Vagina (tissue), 2 donors: ENCODE measurements at places on chromosomes 1 and 21.

GRCh38 chr1:29590583-29591565 lies 354.6 kb downstream of the PTPRU start:
- no peaks in the 10 kb centered on the region for H3K4me1 ChIP-seq
- H3K36me3 ChIP-seq = no peaks in the 10 kb centered on the region
- DNase-seq = peak; percentile 28
- H3K27ac ChIP-seq = no peak overlapping the region
- H3K27me3 ChIP-seq = no peaks in the 10 kb centered on the region
- no peak overlapping the region for H3K4me3 ChIP-seq

DNA sequence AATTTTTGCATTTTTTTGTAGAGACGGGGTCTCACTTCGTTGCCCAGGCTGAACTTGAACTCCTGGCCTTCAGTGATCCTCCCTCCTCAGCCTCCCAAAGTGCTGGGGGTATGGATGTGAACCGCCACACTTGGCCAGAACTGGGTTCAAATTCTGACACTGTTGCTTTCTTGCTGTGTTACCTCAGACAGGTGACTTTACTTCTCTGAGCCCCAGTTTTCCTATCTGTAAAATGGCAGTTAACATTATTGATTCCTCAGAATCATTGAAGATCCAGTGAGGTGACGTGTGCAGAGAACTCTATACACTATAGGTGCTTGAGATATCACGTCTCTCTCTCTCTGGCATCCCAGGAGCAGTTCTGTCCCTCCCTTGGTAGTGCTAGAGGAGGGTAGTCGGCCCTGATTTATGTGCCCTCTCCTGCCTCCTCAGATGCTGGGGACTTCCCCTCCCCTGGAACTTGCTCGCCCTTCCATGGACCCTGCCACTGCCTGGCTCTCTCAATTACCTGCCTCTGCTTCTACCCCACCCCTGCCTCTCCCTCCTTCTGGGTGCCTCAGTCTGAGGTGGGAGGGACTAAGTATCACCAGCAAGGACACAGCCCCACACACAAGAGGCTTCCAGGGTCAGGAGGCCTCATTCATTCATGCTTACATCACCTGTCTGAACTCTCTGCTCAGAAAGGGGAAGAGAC lies 2.8 kb upstream of the HPCA start:
- peaks cover 8% of the 10 kb centered on the region for H3K27me3 ChIP-seq
- H3K4me3 ChIP-seq = no peak overlapping the region
- H3K4me1 ChIP-seq = peaks cover 12% of the 10 kb centered on the region
- no peaks in the 10 kb centered on the region for H3K36me3 ChIP-seq
- no peak overlapping the region for H3K27ac ChIP-seq

GRCh38 chr1:26961826-26962225 lies 1.6 kb upstream of the KDF1 start:
- H3K36me3 ChIP-seq = no peaks in the 10 kb centered on the region
- no peak overlapping the region for H3K4me3 ChIP-seq
- H3K27me3 ChIP-seq = peaks cover 10% of the 10 kb centered on the region
- H3K4me1 ChIP-seq = peaks cover 12% of the 10 kb centered on the region
- no peak for DNase-seq
- H3K27ac ChIP-seq = no peak overlapping the region

DNA sequence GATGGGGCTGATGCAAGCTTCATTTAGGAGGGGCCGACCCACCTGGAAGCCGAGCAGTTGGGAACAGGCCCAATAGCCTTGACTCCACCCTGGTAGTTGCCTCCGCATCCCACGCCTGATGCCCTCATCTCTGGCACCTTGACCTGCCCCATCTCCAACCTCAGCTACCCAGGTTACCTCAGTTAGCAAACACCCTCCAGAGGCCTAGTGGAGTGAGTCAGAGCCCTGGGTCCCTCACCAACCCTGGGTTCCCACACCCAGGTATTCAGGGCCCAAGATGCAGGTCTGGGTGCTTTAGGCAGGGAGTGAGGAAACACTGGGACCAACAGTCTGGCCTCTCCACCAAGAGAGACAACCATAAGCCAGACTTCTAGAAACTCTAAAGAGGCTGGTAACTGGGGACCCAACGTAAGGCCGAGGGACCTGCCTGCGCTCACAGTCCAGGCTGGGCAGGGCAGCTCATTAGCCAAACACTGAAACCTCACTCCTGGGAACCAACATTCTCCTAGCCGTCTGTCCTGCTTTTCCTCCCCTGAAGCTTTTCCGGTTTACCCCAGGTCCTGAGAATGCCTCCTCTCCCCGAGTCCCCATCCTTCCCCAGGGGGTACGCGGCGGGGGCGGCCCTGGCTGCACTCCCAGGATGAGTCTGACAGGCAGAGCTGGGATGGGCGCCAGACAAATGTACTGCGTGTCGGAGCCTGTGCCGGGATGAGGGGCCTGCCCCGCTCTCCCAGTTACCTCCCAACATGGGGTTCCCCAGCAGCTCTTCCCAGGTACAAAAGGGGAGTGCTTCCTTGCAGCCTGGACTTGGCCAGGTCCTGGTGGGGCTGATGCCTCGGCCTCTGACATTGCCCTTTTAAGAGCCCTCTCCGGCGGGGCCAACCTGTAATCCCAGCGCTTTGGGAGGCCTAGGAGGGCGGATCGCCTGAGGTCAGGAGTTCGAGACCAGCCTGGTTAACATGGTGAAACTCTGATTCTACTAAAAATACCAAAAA lies 8.9 kb upstream of the CELSR2 start:
- no peaks in the 10 kb centered on the region for H3K36me3 ChIP-seq
- peak; percentile 88 for DNase-seq

DNA sequence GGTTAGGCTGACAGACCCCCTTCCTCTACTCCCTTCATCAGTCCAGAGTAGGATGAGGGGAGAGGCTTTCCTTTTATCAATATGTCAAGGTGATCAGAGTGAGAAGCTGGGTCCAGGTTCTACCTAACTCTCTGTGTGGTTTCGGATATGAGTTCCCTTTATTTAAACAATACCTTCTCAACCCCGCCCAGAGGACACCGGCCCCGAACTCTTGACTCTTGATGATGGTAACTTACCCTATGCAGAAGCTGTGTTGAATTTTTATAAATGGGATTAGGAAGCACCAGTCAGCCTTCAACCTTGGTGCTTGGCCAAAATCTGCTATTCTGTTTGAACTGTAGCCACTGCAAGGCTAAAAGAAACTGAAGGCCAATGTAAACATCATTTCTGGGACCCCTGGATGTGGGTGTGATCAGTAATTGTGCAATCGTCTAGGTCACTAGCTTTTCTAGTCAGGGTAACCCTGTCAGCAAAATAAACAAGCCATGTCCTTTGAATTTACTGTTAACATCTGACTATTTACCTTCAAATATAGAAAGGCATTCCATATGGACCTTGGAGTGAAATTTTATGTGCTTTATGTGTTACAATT lies 398.3 kb downstream of the SEC16B start:
- peaks cover 6% of the 10 kb centered on the region for H3K4me1 ChIP-seq
- DNase-seq = no peak
- H3K4me3 ChIP-seq = no peak overlapping the region
- H3K27me3 ChIP-seq = no peaks in the 10 kb centered on the region
- no peaks in the 10 kb centered on the region for H3K36me3 ChIP-seq

GRCh38 chr1:202291961-202292712 lies 49.6 kb downstream of the UBE2T start:
- no peak for DNase-seq
- H3K36me3 ChIP-seq = no peaks in the 10 kb centered on the region
- no peaks in the 10 kb centered on the region for H3K27me3 ChIP-seq
- no peak overlapping the region for H3K4me3 ChIP-seq
- H3K4me1 ChIP-seq = peaks cover 1% of the 10 kb centered on the region

DNA sequence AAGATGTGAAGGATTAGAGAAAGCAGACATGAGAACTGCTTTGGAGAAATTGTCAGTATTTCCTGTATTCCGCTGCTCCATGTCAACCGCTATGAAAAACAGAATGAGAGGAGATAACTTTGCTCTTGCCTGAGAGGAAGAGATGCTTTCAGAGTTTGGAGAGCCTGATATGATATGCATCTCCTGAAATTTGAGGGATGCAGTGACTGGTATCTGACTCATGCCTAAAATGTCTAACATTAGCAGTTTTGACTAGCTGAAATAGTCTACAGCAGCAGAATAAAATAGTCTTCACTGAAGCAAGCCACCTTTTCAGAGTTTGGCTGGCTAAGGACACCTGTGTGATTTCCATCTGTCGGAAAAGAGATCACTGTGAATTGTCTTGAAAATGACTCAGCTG lies 165.8 kb upstream of the LRRC7 start:
- no peak overlapping the region for H3K4me3 ChIP-seq
- no peaks in the 10 kb centered on the region for H3K36me3 ChIP-seq
- no peak overlapping the region for H3K27ac ChIP-seq
- no peaks in the 10 kb centered on the region for H3K4me1 ChIP-seq
- DNase-seq = no peak
- H3K27me3 ChIP-seq = no peaks in the 10 kb centered on the region

DNA sequence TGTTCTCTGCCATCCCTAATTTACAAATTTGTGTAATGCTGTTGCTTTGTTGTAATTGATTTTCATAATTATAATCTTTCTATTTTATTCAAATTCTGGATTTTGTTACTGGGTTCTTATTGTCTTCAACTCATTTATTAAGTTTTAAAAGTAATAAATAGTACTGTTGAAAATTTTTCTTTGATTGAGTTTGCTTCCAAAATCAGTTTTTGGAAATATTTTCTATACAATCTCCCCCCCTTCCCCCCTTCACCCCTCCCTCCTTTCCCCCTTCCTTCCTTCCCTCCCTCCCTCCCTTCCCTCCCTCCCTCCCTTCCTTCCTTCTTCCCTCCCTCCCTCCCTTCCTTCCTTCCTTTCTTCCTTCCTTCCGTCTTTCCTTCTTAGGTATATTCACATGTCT lies 6.0 kb upstream of the TMPRSS15 start:
- H3K4me3 ChIP-seq = no peak overlapping the region
- no peak for DNase-seq
- no peaks in the 10 kb centered on the region for H3K36me3 ChIP-seq

DNA sequence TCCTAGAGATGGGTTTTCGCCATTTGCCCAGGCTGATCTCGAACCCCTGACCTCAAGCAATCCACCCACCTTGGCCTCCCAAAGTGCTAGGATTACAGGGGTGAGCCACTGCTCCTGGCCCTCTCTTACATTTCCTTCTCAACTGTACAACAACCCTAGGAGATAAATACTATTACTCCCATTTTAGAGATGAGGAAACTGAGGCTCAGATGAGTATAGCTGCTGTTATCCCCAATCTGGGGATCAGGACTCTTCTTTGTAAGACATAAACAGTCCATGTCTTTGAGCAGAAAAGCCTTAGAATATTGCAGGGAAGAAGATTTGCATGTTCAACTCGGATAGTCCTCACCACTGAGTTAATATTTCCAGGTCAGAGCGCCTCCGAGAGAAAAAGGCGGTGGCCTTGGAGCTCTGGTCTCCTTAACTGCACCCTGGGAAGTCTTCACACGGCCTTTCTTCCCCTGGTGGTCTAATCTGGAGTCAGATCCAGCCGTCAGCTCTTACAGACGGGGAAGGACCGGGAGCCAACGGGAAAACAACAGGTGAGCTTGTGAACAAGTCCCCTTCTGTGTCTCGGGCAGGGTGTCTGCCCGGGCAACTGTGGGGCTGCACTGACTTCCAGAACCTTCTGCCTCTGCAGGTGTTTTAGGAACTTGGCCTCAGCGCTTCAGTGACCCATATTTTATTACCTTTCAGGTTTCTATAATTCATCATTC lies 5.9 kb upstream of the OLIG1 start:
- no peaks in the 10 kb centered on the region for H3K36me3 ChIP-seq
- H3K27ac ChIP-seq = no peak overlapping the region
- H3K27me3 ChIP-seq = peaks cover 5% of the 10 kb centered on the region
- no peak overlapping the region for H3K4me3 ChIP-seq
- DNase-seq = no peak

DNA sequence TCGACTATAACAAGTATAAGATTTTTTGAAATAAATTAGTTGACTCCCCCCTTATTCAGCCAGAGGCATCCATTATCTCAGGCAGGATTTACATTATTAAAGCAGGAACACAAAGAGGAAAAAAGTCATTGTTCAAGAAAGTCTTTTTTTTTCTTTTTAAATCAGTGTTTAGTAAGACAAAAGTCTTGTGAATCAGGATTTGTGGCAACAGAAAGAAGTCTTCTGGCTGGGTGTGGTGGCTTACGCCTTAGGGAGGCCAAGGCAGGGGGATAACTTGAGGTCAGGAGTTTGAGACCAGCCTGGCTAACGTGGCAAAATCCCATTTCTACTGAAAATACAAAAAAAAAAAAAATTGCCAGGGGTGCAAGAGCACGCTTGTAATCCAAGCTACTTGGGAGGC lies 505.5 kb downstream of the LMO4 start:
- no peaks in the 10 kb centered on the region for H3K27me3 ChIP-seq
- H3K27ac ChIP-seq = no peak overlapping the region
- no peak overlapping the region for H3K4me3 ChIP-seq
- DNase-seq = no peak

GRCh38 chr1:93435443-93435842 lies 12.5 kb upstream of the FNBP1L start:
- H3K4me3 ChIP-seq = no peak overlapping the region
- H3K4me1 ChIP-seq = no peaks in the 10 kb centered on the region
- no peaks in the 10 kb centered on the region for H3K36me3 ChIP-seq
- no peak for DNase-seq

DNA sequence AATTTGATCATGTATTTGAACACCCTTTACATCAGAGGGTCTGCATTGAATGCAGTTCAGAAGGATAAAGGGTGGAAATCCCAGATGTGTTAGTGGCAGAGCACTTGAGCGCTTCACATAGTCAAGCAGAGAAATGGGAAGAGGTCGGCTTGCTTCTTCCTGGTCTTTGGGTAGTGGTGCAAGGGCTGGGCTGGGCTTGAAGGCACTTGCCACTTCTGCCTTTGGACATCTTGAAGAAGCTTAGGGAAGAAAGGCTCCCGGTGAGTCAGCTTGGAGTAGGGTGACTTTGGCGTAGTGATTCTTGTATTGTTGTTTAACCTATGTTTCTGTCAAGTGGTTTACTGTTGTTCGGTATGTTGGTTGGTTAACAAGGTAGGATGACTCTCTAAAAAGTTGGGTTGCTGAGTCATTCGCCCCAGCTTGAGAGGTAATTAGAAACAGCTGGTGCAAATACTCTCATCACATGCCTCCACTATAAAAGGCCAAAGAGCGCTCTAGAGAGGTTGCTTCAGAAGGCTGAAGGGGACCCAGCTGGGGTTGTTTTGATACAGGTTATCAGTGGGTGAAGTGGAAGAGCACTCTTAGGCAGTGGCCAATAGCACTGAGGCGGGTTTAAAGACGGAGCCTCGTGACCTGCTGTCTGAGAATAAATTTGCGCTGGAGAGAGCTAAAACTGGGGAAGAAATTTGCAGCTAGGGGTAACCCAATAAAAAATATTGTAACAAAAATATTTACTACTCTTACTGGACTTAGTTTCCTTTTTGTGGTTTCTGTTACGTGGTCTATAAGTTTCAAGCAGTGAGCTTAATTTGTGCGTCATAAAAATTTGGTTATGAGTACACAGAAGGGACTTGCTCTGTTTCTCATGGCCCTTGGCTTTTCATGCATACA lies 1.4 kb downstream of the BACH1 start:
- peak overlapping the region; percentile 82 for H3K4me3 ChIP-seq
- peak overlapping the region; percentile 94 for H3K27ac ChIP-seq
- H3K27me3 ChIP-seq = no peaks in the 10 kb centered on the region
- peaks cover 61% of the 10 kb centered on the region for H3K4me1 ChIP-seq
- H3K36me3 ChIP-seq = no peaks in the 10 kb centered on the region
